ENCODE measurements at places on chromosomes 3 and 15.

- no peak for DNase-seq
These were observed 33.2 kb downstream of the SLC12A8 start for GRCh38 chr3:125179143-125179883.

- DNase-seq: no peak
These were observed 22.3 kb downstream of the SEMA5B start for GRCh38 chr3:123005291-123005690.

GRCh38 chr15:74400313-74400860 is 32.9 kb upstream of the CYP11A1 start:
- DNase-seq: no peak

GRCh38 chr3:175646865-175647264 is 787.7 kb downstream of the NAALADL2 start:
- DNase-seq: no peak

DNA sequence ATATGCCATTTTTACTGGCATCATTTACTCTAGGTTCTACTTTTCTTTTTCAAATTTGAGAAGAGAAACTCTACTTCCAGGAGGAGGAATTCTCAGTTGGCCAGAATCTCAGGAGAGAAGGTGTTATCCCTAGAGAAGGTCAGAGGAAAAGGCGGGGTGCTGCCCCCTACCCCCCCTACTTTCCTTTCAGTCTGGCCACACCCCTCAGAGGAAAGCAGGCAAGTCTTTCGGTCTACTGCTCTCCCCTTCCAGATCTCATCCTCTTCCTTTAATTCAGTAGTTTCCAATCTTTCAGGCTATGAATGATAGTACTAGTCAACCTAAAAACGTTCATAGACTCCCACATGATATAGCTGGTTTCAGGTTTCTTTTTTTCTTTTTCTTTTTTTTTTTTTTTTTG is 366.5 kb upstream of the TBL1XR1 start:
- DNase-seq: no peak

DNA sequence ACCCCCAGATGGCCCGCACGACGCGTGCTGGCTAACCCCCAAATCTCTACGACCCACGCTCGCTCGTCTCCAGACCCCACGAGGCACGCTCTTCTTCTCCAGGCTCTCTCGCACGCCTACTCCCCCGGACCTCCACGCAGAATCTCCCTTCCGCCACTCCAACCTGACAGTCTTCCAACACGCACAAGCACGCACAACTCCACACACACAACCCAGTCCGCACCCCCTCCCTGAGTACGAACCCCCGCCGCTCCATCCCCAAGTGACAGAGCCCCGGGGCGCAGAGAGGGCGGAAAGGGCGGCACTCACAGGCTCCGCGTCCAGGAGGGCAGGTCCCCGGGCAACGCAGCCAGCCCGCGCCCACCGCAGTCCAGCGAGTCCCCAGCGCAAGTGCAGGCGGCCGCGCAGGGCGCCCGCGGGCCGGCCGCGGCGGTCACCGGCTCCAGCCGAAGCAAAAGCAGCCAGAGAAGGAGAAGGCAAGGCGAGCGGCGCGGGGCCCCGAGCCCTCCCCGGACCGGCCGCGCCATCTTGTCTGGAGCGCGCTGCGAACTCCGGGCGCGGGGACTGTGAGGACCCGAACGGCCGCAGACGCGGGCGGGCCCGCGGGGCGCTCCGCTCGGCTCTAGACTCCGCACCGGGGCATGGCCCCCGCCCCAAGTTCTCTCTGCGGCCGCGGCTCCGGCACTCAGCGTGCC is 794 bp downstream of the LRIG1 start:
- peak; percentile 71 for DNase-seq

- no peak for DNase-seq
These were observed 20.4 kb downstream of the RUVBL1 start for GRCh38 chr3:128103136-128103676.

GRCh38 chr15:72902245-72902918 is 118.8 kb upstream of the ADPGK start:
- peak; percentile 46 for DNase-seq

- peak; percentile 24 for DNase-seq
These were observed 7.9 kb downstream of the FOXL2 start for GRCh38 chr3:138938877-138939560.

DNA sequence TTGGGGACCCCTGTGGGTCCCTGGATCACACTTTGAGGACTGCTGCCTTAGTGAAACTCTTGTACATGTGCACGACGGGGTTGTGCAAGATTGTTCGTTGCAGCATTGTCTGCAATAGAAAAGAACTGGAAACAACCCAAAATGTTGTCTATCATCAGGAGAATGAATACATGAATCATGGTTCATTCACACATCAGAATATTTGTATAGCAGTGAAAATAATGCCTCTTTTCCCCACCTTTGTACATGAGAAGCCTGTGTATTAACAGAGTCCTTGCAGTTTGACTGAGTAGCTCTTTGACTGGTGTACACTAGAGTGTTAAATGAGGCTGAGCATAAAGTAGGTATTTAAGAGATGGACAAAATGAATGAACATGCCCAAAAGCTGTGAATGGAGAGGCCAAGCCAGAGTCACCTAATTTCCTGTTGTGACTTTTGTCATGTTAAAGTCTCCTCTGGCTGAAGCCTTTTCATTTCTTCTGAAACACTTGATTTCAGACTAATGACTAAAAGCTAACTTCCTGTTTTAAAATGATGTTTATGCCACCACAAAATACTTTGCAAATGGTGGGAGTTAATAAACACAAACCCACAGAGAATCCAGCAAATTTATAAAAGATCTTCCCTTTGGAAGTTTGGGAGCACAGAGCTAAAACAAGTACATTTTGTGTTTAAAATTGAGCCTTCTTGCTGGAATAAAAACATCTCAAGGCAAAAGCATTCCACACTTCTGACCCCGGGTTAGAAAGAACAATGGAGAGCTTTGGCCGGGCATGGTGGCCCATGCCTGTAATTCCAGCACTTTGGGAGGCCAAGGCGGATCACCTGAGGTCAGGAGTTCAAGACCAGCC is 20.6 kb upstream of the USP3 start:
- DNase-seq: no peak

DNA sequence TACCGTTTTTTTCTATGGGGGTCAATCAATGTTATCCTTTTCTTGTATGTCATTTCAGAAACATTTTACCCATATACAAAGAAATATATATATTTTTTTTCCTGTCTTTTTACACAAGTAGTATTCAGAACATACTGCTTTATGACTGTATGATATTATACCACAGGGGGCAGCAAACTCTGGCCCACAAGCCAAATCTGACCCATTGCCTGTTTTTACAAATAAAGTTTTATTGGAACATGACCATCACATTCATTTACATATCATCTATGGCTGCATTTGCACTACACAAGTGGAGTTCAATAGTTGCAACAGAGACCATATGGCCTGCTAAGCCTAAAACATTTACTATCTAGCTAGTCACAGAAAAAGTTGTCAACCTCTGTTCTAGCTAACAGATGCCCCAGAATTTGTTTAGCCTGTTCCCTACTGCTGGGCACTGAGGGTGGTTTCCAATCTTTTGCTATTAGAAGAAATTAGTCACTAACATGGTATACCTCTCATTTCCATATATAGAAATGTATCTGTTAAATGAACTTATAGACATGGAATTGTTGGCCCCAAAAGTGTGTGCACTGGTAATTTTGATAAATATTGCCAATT is 57.7 kb downstream of the BFSP2 start:
- no peak for DNase-seq

- peak; percentile 36 for DNase-seq
These were observed 67.6 kb downstream of the SLC6A11 start for GRCh38 chr3:10883478-10884234.

GRCh38 chr3:12935023-12935860 is 93.9 kb upstream of the RPL32 start:
- no peak for DNase-seq
